Activated CD4-positive, alpha-beta memory T cell treated with anti-CD3 and anti-CD28 coated beads for 36 hours (primary cell): ENCODE measurements at places on chromosomes 3 and 15.

- H3K4me1 ChIP-seq, result peaks cover 46% of the 10 kb centered on the region
- no peak for DNase-seq
- H3K27ac ChIP-seq, result peak overlapping the region; percentile 64
- H3K4me3 ChIP-seq, result peak overlapping the region; percentile 90
These were observed 1.2 kb upstream of the ATRIP start for GRCh38 chr3:48445277-48445882.

- H3K4me1 ChIP-seq, result peaks cover 21% of the 10 kb centered on the region
- no peak overlapping the region for H3K4me3 ChIP-seq
- DNase-seq, result no peak
- H3K27me3 ChIP-seq, result peaks cover 9% of the 10 kb centered on the region
- H3K27ac ChIP-seq, result no peak overlapping the region
These were observed 4.8 kb upstream of the PLA1A start for GRCh38 chr3:119592861-119593260.

- peaks cover 2% of the 10 kb centered on the region for H3K27me3 ChIP-seq
- H3K4me1 ChIP-seq, result peaks cover 31% of the 10 kb centered on the region
- H3K36me3 ChIP-seq, result peaks cover 5% of the 10 kb centered on the region
- no peak for DNase-seq
- no peak overlapping the region for H3K4me3 ChIP-seq
These were observed 1.1 kb upstream of the UBE2E1 start for GRCh38 chr3:23804441-23805209.

DNA sequence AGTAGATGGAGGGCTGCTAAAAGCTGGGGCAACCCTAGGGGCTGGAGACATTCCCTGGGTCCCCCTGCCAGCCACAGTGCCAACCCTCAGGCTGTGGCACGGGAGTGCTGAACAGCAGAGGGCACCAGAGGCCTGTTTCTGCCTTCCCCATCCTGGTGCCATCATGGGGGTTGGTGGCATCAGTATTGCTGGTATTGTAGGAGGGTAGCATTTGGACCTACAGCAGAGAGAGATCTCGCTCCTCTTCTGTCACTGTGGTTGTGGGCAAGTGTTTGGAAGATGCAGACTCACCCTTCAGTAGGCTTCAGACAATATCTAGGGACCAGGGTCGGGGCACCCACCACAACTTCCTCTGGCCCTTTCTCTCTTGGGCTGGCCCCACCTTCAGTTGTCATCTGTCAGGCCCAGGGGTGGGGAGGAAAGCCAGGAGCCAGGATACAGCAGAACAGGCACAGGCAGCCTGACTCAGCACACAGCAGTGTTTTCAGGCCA lies 123.5 kb downstream of the RPLP1 start:
- H3K36me3 ChIP-seq, result no peaks in the 10 kb centered on the region
- H3K4me1 ChIP-seq, result peaks cover 37% of the 10 kb centered on the region
- no peaks in the 10 kb centered on the region for H3K27me3 ChIP-seq
- H3K4me3 ChIP-seq, result no peak overlapping the region

DNA sequence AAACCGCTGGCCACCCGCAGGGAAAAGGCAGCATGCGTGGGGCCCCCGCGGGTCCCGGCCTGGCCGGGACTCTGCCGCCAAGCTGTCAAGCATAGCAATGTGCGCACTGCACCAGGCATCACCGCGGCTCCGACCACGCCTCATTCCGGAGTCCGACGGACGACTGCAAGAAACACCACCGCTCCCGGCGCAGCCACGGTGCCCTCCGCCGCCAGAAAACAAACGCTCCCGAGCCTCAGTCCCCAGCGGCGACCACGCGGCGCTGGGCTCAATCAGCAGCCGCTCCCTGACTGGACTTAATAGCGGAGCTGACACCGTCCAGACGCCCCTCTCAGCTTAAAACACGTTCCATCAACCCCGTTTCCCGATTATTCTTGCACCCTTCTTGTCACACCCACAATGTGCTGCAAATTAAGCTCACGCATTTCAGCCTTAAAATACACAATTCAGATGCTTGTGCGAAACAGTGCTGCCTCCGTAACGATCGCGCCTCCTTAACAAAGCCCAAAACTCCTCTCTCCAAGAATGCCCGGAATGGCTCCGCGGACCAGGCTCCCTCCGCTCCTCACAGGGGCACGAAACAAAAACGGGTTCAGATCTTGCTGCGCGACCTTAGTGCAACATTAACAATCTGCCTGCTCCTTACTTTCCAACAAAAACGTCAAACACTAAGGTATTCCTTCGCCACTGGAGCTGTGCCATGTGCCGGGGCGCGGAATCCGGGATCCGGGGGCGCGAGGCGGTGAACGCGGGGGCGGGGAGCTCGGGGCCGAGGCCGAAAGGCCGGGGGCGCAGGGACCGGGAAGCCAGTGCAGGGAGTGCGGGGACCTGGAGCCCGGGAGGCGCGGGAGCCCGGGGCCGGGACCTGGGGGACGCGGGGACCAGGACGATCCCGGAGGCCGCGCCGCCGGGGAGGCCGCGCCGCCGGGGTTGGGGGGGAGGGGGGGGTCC lies 655 bp downstream of the CYFIP1 start:
- peak; percentile 66 for DNase-seq
- peak overlapping the region; percentile 85 for H3K4me3 ChIP-seq
- no peaks in the 10 kb centered on the region for H3K36me3 ChIP-seq
- H3K4me1 ChIP-seq, result peaks cover 11% of the 10 kb centered on the region

GRCh38 chr3:70832834-70833205 lies 520.4 kb upstream of the MDFIC2 start:
- DNase-seq, result no peak
- no peaks in the 10 kb centered on the region for H3K4me1 ChIP-seq
- no peaks in the 10 kb centered on the region for H3K36me3 ChIP-seq

GRCh38 chr3:69051756-69052471 lies at the start of gene TMF1:
TSS of gene TMF1 (minus strand) at chr3:69052333. CDS start at chr3:69052086, 247 bp downstream.
- peak within 1 kb of the TSS; percentile 97 for H3K27ac ChIP-seq
- peaks cover 40% of the 10 kb centered on the region for H3K36me3 ChIP-seq
- peak within 1 kb of the TSS; percentile 98 for H3K4me3 ChIP-seq
- peaks cover 2% of the 10 kb centered on the region for H3K27me3 ChIP-seq
- DNase-seq, result peak; percentile 99
- peaks cover 33% of the 10 kb centered on the region for H3K4me1 ChIP-seq

DNA sequence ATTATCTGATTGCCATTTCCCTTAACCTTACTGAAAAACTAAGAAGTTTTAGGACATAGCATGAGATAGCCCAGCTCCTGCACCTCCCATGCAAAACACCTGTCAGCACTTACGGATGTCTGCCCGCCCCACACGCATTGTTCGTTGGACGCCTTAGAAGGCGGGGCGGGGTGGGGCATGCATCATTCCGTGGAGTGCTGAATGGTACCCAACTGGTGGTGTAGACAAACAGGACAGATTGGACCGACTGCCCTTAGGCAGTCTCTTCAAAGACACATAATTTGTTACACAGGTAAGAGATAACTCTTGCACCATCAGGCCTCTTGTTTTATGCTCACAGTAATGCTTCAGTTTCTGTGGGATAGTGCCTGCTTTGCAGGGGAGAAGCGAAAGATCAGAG lies 93.8 kb downstream of the SMAD6 start:
- no peak for DNase-seq
- H3K4me3 ChIP-seq, result no peak overlapping the region
- H3K27ac ChIP-seq, result no peak overlapping the region
- no peaks in the 10 kb centered on the region for H3K27me3 ChIP-seq
- H3K36me3 ChIP-seq, result no peaks in the 10 kb centered on the region

GRCh38 chr3:194756791-194757325 lies 71.2 kb downstream of the FAM43A start:
- peaks cover 9% of the 10 kb centered on the region for H3K27me3 ChIP-seq
- H3K4me1 ChIP-seq, result no peaks in the 10 kb centered on the region
- no peak overlapping the region for H3K4me3 ChIP-seq
- H3K36me3 ChIP-seq, result no peaks in the 10 kb centered on the region
